ENCODE measurements at places on chromosomes 11 and 22.

- no peak for DNase-seq
These were observed 2.4 kb downstream of the GTSE1 start for GRCh38 chr22:46299101-46299500.

GRCh38 chr22:21646608-21647590 is 4.8 kb downstream of the SDF2L1 start:
- peak; percentile 32 for DNase-seq

DNA sequence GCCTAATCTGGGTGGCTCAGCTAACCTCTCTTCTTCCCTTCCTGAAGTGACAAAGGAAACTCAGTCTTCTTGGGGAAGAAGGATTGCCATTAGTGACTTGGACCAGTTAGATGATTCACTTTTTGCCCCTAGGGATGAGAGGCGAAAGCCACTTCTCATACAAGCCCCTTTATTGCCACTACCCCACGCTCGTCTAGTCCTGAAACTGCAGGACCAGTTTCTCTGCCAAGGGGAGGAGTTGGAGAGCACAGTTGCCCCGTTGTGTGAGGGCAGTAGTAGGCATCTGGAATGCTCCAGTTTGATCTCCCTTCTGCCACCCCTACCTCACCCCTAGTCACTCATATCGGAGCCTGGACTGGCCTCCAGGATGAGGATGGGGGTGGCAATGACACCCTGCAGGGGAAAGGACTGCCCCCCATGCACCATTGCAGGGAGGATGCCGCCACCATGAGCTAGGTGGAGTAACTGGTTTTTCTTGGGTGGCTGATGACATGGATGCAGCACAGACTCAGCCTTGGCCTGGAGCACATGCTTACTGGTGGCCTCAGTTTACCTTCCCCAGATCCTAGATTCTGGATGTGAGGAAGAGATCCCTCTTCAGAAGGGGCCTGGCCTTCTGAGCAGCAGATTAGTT is 14.2 kb upstream of the UVRAG start:
- no peak for DNase-seq

DNA sequence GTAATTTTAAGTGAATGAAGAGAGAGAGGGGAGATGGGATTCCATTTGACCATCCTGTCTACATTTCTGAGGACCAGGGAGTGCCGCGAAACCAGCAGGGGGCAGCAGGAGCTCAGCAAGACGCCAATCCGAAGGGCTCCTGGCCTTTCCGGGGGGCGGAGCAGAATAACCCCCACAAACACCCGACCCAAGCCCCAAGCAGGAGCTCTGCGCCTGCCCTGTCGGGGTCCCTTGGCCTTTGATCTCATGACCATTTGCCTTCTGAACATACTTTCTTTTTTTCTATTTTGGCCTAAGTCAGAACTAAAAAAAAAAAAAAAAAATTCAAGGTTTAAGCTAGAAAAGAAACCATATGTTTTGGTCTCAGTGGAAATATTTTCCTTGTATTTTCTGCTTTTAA is 21.9 kb upstream of the SCN2B start:
- peak; percentile 85 for DNase-seq

GRCh38 chr11:78886616-78887015 is 312.0 kb upstream of the NARS2 start:
- DNase-seq: no peak

- no peak for DNase-seq
These were observed 174.7 kb downstream of the TBC1D22A start for GRCh38 chr22:46937185-46937584.

Measured in stimulated activated CD8-positive, alpha-beta memory T cell treated with anti-CD3 and anti-CD28 coated beads, Interleukin-2, amount 100 ng/mL, for 48 hours (primary cell).